ENCODE measurements at places on chromosomes 2 and 18. TPM values are rescaled to one million over a fixed set of nuclear protein-coding genes. Genes with fewer than 3 reads are reported as not detected.

Gene NGEF
- polyA plus RNA-seq = 2.1 TPM

DNA sequence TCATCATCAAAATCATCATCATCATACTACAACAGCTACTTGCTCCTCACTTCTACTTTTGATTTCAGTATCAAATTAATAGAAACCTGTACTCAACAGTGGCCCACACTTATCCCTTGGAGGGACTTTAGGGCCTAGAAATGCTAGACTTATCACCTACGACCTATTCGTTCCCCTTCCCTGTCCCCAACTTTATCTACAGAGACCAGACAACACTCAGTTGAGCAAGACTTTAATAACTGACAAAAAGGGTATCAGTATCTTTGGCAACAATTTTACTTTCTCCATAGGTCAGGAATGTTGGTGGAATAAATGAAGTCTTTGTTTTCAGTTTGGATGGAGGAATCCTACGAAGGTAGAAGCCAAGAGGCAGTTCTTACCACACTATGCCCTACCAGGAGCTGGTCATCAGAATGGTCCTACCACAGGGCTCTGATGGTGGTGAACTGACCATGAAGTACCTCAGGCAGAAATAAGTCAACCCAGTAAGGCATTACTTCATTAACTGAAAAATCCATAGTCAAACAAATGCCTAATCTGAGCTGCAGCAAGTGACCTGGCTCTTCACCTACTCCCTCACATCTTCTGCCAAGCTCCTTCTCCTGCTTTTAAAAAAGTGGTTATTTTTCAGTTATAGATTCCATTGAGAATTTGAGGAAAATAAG, 26.6 kb downstream of the MBD2 start:
- no peak for DNase-seq

Gene ANKRD62
- 0.08 TPM for polyA plus RNA-seq

Gene RAX
- polyA plus RNA-seq = not detected

DNA sequence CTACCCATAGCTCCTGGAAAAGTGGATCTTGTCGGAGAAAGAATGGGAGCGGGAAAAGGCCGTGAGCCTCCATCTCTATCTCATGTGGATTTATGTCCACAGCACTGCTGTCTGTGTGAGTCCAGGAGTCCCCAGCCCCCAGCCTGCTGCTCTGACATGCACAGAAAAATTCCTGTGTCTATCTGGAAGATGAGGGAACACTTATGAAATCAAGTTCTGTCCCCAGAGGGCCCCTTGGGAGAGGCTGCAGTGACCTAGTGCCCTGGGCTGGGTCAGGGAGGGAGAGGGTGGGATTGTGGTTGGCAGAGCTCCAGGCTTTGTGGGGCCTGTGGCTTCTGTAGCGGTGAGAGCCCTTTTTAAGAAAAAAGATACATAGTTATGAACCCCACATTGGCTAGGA, 37.6 kb downstream of the HJURP start:
- DNase-seq = no peak

GRCh38 chr2:240959214-240959940, 39.0 kb upstream of the SNED1 start:
- no peak for DNase-seq

DNA sequence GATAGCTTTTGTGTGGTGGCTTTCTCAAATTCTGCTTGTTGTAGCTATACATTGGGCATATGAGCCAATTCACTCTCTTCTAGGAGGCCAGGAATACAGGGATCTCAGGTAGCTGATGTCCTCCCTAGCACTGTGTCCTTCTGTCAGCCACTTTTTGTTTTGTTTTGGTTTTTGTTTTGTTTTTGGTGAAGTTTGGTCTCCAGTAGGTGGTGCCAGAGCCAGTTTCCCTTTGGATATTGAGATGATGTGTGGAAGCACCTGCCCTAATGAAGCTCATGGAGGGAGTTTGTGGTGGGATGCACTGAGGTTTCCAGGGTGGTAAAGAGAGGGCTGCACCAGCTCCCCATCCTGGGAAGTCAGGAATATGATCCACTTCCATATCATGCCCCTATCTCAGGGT, 100.5 kb upstream of the VWC2L start:
- no peak for DNase-seq

- no peak for DNase-seq
Measured at GRCh38 chr2:149064856-149065630, 26.5 kb downstream of the LYPD6B start.
